ENCODE measurements at places on chromosomes 4 and X.

- DNase-seq, result no peak
Measured at GRCh38 chr4:64497491-64497890, 88.2 kb upstream of the TECRL start.

- DNase-seq, result peak; percentile 4
Measured at GRCh38 chrX:48648336-48648751, 35.3 kb upstream of the WAS start.

GRCh38 chr4:40573593-40574311 is 55.9 kb downstream of the RBM47 start:
- DNase-seq, result no peak

DNA sequence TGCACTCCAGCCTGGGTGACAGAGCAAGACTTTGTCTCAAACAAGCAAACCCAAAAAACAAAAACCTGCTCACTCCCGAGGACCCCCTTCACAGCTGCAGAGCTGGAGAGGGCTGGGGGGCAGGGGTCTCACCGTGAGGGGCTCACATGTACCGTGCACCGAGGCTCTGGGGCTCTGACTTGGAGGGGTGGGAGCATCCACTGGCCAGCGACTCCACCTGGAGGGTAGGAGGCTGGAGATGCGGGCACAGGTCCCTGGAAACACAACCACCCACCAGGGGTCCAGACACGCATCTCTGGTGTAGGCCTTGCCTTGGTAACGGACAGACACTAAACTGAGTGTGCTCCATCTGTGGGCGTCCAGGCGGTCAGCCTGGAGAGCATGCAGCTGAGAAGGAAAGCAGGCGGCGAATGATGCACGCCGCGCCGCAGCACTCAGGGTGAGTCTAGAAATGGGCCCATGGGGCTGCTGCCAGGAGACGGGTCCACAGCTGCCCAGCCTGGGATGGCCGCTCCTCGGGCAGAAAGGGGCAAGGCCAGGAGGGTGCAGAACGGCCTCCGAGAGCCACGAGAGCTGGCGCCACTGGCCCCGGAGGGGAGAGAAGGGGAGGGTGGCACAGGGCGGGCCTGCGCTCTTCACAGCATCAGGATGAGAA is 26.1 kb downstream of the PPP2R3B start:
- no peak for DNase-seq

DNA sequence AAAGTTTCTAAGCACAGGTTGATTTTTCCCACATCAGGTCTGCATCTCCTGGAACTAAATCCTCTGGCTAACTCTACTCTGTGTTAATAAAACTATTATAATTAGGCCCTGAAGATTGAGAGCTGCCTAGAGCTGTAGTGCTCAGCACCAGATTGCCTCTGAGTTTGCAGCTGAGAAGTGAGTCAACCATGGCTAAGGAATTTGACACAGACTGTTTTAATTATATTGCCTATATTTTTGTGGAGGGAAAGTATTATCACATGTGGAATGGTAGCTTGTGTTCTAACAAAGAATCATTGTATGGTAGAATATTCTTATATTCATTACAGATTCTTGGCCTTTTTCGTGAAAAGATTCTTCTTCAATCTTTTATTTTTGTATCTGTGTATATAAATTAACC is 1907.6 kb upstream of the TENM3 start:
- DNase-seq, result no peak

DNA sequence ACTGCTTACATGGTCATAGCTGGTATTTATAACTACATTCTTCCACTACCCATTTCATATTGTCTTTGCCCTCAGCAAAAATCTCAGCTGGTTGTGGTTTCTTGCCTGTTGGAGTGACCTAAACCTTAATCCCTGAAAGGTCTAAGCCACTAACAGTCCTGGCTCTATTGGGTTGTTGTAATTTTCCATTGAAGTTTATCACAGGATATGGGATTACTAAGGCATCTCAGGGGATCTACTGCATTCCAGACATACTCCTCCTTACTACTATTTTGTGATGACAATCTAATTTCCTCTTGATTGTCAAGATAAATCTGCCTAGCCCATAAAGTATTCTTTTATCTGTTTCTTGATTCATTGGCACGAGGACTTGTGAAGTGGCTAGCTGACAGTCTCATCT is 6.2 kb upstream of the OSTC start:
- DNase-seq, result no peak

DNA sequence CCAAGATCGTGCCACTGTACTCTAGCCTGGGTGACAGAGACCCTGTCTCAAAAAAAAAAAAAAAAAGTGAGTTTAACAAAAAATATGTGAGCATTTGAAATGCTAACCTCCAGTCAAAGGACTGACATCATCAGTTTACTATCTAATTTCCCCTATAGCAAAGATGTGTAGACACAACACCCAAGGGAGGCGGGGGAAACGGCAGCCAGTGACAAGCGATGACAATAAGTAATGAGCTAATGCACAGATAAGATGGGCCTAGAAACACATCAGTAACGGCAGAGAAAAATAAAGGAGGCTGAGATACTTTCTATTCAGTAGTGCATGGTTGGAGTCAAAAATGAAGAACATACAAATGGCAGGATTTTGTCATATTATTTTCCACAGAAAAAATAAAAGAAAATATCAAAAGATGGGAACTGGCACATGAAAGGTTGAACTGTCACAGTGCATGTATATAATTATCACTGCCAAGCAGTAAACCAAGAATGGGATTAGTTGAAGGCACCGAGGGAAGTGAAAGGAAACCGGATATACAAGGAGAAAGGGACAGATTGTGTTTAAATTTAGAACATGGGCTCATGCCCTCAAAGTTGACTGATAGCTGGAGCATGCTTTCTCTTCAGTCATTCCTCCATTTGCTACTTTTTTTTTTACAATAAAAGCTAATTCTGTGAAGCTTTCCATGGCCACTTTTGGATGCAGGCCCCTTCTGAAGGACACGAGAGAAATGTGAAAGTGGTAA is 41.8 kb downstream of the IGFBP7 start:
- DNase-seq, result no peak

- DNase-seq, result no peak
Measured at GRCh38 chr4:8577972-8578371, 2.2 kb upstream of the GPR78 start.

- no peak for DNase-seq
Measured at GRCh38 chr4:22991576-22991975, 298.8 kb downstream of the GBA3 start.

GRCh38 chr4:52643785-52644244 is 15.3 kb downstream of the USP46 start:
- no peak for DNase-seq

- no peak for DNase-seq
Measured at GRCh38 chrX:23048806-23049573, 49.2 kb downstream of the DDX53 start.

DNA sequence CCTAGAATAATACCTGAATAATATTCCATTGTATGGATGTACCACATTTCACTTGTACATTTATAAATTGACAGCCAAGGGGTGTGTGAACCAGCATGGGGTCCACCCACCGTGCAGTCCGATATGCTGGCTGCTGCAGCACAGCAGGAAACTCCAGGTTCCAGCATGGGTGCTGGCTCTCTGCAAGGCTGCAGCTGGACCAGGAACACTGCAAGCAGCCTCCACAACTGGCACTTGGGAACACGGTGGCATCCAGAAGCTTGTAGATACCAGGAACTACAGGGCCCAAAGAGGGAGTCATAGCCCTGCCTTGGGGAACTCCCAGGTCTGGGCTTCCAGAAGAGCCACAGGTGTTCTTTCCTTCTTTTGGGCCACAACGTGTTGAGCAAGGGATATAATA is 91.2 kb downstream of the NXF2 start:
- no peak for DNase-seq

DNA sequence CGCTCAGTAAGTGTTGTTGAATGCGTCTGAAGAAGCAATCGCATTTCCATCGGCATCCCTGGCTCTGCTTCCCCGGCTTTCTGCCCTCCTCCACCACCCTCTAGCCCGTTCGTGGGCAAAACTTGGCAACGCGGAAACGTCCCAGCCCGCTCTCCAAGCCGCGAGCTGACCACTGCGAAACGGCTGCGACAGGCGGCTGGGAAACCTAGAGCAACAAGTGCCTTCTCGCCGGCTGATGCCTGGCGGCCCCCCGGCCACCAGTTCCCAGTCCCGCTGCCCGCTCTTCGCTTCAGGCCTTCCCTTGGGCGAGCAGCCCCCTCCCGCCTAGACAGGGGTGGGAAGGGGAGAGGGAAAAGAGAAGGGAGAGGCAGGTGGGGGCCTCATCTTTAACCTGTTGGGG is 837 bp downstream of the CITED1 start:
- no peak for DNase-seq

GRCh38 chr4:17013382-17014006 is 115.0 kb upstream of the LDB2 start:
- no peak for DNase-seq

DNA sequence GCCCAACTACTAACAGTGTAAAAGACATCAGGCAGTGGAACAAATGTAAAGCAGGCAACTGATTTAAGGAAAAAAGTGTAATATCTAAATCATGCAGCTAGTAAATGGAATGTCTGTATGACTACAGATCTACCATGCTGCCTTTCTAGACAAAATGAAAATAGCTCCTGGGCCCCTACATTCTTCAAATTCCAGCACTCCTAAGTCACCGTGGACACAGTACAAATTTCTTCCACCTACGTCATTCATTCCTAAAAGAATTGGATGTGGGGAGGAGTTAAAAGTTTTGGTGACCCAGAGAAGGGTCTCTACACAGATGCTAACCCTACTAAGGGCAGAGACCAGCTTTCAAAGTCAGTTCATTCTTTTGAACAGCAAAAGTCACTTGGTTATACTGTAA is 137.2 kb upstream of the ARHGEF9 start:
- no peak for DNase-seq
